ENCODE measurements at places on chromosomes 12 and 14. TPM values are rescaled to one million over a fixed set of nuclear protein-coding genes. Genes with fewer than 3 reads are reported as not detected.

The MAP1LC3B2 gene
- total RNA-seq: 0.43 TPM

The ZBTB42 gene
- 4.3 TPM for total RNA-seq

DNA sequence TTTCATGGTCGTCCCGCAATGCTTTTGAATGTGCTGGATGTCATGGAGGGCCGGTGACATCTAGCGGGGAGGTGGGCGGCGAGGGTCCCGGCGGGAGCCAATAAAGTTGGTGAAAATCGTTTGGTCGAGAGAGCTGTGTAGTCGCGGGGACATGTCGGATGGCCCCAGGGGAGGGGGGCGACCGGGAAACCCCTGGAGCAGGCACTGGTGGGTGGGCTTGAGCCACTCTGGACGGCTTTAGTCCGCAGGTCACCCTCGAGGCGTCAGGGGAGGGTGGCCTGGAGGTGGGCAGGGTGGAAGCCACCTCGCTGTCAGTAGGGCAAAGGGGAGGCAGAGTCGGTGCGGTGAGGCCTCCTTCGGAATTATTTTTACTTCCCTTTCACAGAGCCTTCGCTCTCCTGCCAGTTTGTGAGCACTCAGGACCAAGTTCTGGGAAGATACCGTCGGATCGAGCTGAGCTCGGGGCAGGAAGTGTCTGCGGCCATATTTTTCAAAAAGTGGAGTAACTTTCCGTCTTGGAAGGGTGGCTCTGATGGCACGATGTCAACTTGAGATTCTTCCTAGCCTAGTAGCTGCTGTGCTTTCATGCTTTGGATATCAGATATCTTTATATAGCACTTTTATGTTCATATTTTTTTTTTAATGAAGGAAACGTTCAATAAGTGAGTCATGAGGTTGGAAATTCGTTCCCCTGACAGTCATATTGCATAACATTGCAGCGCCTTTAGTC, 28.2 kb downstream of the WBP11 start:
- DNase-seq: peak; percentile 80

GRCh38 chr12:6923003-6923732, 4.6 kb upstream of the ATN1 start:
- no peak for DNase-seq

- DNase-seq: no peak
Observed at GRCh38 chr14:70366911-70367310, 7.4 kb upstream of the COX16 start.
